ENCODE measurements at places on chromosomes 16 and 17.

DNA sequence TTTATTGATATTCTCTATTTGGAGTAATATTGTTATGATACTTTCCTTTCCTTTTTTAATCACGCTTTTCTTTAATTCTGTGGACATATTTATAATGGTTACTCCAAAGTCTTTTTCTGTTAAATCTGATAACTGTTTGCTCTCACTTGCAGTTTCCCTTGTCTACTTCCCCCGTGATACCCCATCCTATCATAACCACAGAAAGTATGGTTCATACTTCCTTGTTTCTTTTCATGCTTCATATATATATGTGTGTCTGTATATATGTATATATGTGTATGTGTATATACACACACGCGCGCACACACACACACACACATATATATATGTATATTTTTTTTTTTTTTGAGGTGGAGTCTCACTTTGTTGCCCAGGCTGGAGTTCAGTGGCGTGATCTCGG is 23.5 kb downstream of the SPECC1 start:
- no peak for DNase-seq

DNA sequence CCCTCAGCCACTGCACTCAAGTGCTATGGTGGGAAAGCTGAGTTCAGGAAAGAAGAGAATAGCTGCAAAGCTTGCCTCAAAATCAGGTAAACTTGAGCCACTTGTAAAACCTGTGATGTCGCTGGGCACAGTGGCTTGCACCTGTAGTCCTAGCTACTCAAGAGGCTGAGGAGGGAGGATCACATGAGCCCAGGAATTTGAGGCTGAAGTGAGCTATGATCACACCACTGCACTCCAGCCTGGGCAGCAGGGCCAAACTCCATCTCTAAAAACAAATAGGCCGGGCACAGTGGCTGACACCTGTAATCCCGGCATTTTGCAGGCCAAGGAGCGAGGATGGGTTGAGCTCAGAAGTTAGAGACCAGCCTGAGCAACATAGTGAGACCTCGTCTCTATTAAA is 26.4 kb upstream of the SMURF2 start:
- no peak for DNase-seq

GRCh38 chr16:68642436-68643101 is 2.5 kb upstream of the CDH3 start:
- DNase-seq = no peak

DNA sequence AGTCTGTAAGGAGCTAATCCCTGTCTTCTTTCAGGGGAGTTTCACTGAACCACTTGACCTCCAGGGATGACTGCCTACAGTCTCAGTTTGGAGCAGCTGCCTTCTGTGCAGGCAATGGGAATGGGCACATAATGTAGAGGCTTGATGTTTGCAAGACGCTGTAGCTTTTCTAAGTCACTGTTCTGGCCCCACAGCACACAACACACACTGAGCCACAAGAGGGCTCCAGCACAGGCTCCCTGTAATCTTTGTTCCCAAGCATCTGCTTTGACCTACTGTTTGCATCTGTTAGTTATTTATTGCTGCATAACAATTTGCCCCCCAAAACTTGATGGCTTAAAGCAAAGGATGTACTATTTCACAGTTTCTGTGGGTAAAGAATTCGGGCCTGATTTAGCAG is 419.0 kb upstream of the ASIC2 start:
- DNase-seq = no peak

DNA sequence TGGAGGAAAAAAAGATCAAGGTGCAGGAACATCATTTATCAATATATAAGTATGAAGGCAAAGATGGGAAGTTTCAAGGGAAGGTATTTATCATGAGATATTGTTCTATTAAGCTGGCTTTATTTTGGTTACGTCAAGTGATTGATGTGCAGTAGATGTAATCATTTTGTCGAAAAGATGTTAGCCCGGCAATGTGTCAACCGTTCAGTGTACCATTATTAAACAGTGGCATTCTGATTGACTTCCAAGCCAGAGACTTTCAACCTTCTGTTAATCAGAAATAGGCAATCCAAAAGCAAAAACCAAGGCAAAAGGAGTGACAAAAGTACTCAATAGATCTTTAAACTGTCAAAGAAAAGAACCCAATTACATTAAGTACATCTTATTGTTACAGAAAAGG is 1340.3 kb upstream of the GOT2 start:
- DNase-seq = no peak

DNA sequence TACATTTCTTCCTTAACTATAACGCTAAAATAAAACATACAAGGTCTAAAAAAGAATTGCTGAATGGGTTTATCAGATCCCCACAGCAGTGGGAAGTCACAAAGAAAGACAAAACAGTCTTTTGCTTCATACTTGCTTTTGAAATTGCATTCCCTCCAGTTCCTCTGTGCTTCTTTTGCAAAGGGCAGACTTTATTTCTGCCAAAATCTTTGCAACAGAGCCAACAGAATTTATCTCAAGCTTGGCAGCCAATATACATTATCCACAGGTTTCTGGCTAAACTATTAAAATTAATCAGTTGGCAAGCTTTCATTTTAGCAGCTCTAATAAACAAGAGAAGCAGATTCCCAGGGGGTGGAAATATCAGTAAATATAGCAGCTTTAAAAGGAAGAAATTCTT is 378.9 kb upstream of the CA10 start:
- DNase-seq = no peak

DNA sequence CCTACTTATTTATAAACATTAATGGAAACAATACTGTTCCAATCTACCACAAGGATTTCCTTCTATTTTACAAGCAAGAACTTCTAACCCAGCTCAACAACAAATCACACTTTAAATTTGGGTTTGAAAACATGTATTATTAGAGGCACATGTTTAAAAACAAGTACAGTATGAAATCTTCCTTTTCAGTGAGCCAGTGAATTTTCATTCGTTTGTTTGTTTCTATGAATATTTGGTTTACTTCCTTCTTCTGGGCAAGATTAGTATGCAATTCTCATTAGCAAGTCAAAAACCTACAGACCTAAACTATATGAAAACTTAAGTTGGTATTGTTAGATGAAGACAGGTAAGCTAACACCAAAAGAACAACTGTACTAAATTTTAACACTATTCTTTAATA is 25.7 kb downstream of the SLFN12 start:
- no peak for DNase-seq

DNA sequence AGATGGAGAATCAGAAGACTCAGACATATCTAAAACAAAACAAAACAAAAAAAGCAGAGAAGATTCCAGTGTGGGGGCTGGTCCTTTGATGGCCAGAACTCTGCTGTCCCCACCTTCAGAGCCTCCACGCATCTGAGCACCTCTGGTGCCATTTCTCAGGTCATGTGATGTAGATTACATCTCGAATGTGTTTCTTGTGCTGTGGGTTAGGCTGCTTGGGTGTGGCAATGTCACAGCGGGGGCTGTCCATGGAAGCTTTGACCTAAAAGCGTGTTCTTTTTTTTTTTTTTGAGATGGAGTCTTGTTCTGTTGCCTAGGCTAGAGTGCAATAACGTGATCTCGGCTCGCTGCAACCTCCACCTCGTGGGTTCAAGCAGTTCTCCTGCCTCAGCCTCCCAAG is 51.2 kb downstream of the PLD6 start:
- DNase-seq = no peak

DNA sequence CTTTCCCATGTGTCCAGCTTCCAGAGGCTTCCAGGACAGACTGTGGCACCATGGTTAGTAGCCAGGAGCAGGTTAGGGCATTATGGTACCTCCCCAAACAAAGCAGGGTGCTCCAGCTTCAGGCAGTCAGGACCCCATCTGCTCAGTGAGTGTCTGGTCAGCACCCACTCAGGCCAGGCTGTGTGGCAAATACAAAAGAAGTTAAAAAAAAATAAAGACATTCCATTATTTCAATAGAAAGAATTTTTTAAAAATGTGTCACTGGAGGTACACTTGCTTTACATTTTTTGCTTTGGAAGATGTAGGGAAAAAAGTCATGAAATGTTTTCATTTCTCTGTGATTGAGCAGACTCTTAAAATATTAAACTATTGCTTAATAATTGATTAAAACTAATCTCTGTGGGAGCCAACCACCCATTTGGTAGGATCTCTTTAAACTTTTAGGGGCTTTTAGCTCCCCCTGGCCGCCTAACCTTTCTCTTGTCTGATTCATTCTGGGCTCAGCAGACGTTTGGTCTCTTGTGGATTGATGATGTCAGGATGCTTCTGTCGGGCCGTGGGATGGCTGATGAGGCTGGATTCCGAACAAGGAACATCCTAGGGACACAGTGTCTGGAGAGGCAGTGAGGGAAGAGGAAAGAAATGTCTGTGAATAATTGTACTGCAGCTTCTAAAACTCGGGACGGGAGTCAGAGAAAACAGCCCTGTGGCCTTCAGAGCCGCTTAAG is 28.4 kb upstream of the NPTX1 start:
- no peak for DNase-seq

- DNase-seq = no peak
Measured at GRCh38 chr16:86756882-86757703, 178.7 kb downstream of the FOXL1 start.

- no peak for DNase-seq
Measured at GRCh38 chr17:5584383-5585286, at the start of gene NLRP1. Gene NLRP1 (minus strand): TSS chr17:5584509. CDS start chr17:5583957, 552 bp downstream.

DNA sequence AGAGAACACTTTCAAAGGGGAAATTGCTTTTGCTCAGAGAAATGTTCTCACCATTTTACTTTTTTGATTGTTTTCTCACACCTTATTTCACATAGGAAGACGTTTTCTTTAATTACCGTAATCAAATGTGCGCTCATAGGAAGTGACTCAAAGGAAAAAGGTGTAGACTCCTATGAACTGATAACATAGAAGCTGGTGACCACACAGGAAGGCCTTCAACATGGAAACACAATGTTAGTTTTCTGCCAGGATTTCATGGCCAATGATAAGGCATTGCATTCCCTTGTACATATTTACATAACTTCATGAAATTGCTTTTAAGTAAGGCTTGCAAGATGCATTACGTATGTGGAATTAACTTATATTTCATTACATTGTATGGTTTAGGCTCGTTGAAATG is 40.9 kb upstream of the KCNJ16 start:
- DNase-seq = no peak

- DNase-seq = no peak
Measured at GRCh38 chr17:67448449-67448848, 71.4 kb downstream of the PITPNC1 start.

DNA sequence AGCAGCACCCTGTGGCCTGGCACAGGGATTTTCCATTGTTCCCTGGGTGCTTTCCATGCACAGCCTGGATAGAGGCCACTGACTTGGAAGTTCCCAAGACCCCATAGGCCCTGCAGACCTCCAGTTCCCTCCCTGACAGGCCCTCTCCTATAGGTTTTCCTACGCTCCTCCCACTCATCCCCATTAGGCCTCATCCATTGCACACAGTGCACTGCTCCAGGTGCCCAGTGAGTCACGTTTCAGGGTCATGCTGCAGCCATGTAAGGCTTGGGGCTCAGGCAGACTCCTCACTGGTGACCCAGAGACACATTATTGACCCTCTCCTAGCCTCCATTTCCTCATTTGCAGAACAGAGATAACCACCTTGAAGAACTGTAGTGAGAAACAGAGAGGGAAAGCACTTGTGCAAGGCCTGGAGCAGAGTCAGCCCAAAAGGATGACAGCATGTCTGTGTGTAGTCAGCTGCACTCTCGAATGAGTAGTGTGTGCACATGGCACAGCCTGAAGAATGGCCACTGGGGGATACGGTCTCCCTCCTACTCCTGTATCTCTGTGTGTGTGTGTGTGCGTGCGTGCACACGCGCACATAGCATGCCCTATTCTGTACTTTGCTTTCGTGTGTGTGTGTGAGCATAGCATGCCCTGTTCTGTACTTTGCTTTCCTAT is 26.8 kb downstream of the DRC3 start:
- DNase-seq = no peak

- DNase-seq = no peak
Measured at GRCh38 chr17:74951680-74952421, 16.2 kb downstream of the OTOP3 start.

GRCh38 chr17:71118039-71118438 is 948.7 kb downstream of the KCNJ2 start:
- no peak for DNase-seq

DNA sequence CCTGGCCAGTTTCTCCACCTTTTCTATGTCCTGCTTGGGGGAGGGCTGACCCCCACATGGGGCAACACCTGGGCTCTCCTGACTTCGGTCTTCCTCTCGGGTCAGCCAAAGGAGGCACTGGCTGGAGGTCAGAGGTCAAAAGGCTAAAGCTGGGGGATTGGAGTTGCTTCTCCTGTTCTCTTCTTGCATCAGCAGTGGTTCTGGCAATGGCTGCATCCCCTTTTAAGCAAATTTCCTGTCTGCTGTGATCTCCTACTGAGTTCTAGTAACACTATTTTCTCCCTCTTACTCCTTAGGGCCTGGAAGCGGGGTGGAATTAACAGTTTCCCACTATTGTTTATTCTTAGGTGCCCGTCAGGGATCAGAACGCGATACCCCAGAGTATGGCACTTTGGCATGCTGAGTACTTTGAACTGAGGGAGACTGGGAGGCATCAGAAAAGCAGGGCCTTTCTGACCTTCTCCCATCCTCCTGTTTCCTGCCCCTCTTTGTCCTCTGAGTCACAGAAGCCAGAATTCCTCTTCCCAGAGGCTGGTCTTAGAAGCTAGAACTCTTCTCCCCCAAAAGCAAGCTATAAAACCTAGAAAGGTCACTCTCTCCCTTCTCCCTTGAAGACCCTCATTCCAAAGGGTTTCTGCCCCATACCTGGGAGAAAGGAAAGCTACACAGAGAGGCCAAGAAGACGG is 268.2 kb downstream of the STX8 start:
- no peak for DNase-seq

GRCh38 chr17:1928976-1929375 is 96.2 kb downstream of the RTN4RL1 start:
- DNase-seq = no peak

DNA sequence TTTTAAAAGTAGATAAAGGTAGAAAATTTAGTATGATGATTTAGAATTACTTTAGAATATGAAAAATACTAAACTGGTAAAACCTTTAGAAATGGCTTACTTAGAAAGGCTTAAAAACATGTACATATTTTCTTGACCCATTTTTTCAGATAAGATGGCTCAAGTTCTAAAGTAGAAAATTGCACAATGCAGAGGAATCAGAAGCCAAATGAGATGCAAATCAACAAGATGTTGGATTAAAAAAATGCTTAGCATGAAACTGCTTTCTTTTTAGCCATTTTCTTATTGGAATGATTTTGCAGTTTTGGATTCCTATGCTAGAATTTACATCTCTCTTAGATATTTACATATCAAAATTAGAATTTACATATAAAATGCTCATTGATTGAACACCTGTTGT is 1.5 kb upstream of the KRTAP3-1 start:
- DNase-seq = no peak

DNA sequence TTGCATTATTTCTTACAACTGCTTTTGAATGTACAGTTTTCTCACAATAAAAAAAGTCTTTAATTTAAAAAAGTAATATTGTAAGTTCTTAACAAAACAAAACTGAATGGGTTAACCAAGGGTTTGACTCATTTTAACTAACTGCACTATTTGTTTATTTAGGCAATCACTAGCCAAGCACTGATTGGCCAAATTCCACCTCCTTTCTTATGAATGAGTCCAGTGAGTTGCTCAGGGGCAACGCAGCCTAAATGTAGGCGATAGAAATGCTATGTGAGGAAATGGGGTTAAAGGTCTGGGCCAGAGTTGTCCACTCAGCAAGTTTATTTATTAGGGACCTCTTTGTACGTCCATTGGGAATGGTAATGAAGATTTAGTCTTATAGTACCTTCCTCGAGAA is 89.6 kb upstream of the MAF start:
- no peak for DNase-seq

GRCh38 chr16:3112058-3112880 is at the start of gene ZNF205:
Gene ZNF205 (plus strand): TSS chr16:3112586. CDS start chr16:3113431, 845 bp downstream.
- DNase-seq = no peak

Measured in SIG-M5 (cell line).